NCI-H1417 (cell line): ENCODE measurements at places on chromosomes 7 and 10.

DNA sequence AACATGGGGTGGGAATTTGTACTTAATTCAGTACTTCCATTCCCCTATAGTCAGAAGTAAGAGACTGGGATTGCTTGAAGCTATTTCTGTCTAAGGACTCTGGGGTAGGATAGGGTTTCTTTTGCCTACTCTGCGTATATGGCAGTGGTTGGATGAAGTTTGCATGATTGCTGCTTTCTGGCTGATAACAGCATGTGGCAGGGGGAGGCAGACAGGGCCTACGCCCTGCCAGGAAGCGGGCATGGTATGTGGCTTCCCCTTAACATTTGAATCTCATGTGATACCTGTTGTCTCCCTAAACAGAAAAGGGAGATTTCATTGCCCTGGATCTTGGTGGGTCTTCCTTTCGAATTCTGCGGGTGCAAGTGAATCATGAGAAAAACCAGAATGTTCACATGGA is 57.1 kb downstream of the TACR2 start:
- no peak for DNase-seq

GRCh38 chr10:93367664-93368063 is 114.5 kb downstream of the MYOF start:
- DNase-seq: no peak

DNA sequence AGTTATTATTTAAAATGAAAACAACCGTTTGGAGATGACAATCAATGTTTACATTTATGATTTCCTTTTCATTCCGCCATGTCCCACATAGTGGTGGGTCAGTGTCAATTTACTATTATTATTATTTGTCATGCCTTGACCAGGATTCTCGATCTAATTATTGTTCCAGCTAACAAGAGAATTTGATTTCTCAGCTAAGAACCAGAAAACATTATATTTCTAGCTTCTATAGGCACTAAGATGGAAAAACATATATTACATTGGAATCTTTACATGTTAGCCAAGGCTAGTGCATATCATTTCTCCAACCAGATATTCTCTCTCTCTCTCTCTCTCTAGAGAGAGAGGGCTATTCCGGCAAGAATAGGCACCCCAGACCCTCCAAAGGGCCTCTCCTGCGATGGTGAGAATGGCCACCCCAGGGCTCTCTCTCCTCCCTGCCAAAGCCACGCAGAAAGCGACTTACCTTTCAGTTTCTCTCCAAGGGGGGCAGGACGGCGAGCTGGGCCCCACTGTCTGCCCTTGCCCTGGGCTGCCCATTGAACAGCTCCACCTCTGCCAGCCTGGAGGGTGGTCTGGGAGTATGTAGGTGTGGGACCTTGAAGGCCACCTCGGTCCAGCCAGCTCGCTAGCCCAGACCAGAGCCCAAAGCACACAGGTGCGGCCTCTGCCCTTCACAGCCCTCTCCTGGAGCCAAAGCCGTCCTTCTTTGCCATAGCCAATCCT is 2.4 kb downstream of the HOXA3 start:
- peak; percentile 37 for DNase-seq

- DNase-seq: no peak
These were observed 13.2 kb upstream of the SCIN start for GRCh38 chr7:12557282-12557681.

- no peak for DNase-seq
These were observed 371.5 kb upstream of the PODXL start for GRCh38 chr7:131927770-131928423.

- no peak for DNase-seq
These were observed 115.3 kb downstream of the KCNMA1 start for GRCh38 chr10:77522268-77522809.

DNA sequence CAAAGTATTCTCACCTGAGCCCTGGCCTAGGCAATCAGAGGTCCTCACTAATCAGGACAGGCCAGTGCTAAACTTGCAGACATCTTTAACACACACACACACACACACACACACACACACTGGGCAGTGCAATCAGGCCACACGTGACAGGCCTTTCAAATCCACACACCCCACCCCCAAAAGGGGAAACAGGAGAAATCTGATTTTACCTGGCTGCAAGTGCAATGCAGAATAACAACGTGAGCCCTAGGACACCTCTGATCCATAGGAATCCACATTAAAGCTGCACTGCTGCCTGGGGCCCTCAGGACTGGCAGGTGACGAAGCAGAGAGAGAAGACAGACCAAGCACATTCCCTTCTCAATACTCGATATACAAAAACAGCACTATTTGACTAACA is 218.9 kb downstream of the FAM107B start:
- no peak for DNase-seq

DNA sequence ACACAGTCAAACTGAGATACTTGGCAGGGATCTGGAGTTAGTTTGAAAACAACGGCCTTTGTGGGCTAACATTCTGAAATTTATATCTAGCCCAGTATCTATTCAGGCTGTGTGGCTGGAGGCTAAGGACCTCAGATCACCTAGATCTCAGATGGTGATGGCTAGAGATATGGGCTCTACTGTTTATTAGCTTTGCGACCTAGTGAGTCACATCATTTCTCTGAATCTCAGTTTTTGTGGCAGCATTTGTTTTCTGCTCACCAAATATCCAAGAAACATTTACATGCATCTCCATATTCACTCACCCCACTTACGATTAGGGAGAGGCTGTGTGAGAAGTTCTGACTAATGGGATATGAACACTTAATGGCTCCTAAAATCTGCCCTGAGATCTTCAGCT is 503.9 kb downstream of the KIF20B start:
- DNase-seq: no peak

DNA sequence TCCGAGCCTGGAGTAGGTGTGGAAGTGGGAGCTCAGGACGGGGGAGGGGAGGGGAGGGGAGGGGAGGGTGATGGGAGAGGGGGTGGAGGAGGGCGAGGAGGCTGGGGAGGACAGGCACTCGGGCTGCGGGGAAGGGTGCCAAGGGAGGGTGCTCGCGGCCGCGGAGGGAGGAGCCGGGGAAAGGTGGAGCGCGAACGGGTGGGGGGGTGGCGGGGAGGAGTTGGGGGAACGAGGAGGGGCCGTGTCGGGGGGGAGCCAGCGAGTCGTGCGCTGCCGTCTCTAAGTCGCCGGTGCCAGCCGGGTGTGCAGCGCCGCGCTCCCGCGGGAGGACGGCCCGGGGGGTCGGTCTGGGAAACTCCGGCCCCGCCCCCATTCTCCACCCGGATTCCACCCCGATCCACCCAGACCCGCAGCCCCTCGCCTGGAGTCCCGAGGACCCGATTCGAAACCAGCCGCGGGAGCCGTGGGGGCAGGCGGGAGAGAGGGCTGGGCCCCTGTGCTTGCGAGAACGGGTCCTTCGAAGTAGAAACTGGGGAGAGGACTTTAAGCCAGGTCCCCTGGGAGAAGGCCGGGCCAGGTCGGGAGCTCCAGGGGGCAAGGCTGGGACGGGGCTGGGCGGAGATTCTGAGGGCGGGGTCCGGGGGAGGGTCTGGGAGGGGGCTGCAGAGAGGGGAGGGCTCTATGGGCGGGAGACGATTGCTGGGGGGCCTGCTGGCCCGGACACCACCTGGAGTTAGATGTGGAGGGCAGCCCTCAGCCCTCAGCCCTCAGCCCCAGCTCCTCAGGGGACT is at the start of gene ZNF467:
Gene ZNF467, minus strand, starts transcription at position 143 of the 791 bp plus-strand sequence. CDS start 2,556 bp downstream, outside the sequence.
- peak; percentile 62 for DNase-seq

DNA sequence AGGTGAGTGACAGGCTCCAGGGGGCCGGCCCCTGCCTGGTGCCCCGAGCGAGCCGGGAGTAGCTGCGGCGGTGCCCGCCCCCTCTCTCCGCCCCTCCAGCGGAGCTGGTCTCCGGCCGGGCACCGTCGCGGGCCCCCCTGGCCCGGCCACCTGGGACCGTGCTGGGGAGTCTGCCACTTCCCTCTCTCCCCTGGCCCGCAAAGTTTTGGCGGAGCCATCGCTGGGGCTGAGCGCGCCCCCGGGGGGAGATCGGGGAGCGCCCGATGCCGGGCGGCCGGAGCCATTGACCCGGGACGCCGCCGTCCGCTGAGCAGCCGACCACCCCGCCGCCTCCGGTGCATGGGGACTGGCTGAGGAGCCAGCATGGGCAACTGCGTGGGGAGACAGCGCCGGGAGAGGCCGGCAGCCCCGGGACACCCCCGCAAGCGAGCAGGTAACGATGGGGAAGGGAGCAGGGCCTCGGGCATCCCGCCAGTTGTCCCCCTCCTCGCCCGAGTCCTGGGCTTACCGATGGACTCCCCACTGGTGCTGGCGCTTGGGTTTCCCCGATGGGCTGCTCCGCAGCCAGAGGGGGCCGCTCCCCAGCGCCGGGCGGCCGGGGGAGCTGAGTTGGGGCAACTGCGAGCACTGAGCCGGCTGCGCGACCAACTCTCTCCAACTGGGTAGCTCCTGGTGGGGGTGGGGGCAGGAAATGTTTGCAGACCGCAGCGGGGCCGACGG is at the start of gene UBTD1:
Gene UBTD1, plus strand, starts transcription at position 84 of the 720 bp plus-strand sequence. Its CDS starts 280 bp downstream, at position 364.
- peak; percentile 4 for DNase-seq

DNA sequence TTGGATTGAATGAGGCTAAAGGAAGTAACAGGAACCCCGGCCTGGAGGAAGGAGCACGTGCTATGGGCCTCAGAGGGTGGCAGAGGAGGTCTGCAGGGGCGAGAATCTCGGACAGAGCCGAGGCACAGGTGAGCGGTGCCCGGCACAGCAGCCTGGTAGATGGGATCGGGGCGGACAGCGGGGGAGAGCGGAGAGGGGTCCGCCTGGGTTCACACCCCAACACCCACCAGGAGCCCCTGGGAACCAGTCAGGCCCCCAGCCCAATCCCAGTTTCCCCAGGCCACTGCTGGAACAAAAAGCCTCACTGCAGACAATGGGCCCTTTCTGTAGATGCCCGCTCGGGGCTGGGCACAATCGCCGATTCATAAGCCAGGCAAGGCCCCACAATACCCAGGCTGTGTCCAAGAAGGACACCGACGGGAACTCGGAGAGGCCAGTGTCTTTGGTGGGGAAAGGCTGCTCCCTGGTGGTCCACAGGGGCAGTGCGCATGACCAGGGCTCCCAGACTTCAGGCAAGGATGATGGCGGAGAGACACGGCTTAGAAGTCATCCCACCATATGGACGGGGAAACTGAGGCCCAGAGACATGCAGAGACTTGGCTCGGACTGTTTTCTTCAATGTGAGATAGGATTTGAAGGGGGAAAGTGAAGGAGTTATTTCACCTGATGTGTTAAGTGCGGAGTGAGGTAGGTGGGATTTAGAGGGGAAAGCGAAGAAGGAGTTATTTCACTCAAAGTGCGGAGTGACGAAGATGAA is 106.9 kb upstream of the GPR26 start:
- DNase-seq: peak; percentile 35

DNA sequence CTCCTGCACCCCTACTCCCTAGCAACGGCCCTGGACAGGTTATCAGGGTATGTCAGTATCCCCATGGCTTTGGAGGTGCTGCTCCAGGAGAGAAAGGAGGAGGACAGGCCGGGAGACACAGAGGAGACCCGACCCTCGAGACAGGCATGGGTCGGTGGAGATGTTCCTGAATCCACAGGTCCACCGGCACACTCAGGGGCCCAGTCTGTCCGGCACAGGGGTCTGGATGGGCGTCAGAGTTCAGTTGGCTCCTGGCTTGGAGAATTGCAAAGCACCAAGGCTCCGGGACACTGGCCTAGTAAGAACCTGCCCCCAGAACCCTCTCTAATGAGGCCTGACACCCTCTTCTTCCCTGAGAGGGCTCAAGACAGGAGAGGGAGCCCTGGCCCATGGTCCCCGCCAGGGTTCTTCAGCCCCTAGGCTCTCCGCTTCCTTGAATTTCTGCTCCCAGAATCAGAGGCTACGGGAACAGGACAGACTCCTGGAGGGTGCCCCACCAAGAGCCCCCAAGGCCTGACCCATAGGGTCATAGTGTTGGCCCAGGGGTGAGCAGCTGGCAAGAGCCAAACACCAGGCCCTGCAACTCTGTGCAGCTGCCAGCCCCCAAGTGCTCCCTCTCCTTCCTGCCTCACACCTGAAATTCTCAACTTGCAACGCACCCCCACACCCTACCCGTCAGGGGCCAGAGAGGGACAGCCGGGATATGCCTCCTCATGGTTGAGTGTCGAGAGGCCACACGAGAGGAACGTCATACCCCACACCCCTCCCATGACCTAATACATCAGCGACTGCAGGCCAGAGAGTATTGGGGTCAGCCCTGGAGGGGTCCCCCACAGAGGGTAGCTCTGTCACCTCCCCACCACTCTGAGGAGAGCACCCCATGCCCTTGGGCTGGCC is 5.5 kb upstream of the IRF5 start:
- no peak for DNase-seq

- no peak for DNase-seq
These were observed 488.6 kb downstream of the KCNMA1 start for GRCh38 chr10:77149001-77149400.

- DNase-seq: peak; percentile 91
These were observed at the start of gene KIAA1549 for GRCh38 chr7:138981332-138982203. TSS of gene KIAA1549 (minus strand) at chr7:138981389. CDS start at chr7:138981269, 120 bp downstream.

GRCh38 chr7:921581-922333 is 32.7 kb downstream of the ADAP1 start:
- DNase-seq: no peak

- DNase-seq: no peak
These were observed 315.7 kb upstream of the DGKB start for GRCh38 chr7:15218261-15218660.

GRCh38 chr7:151087245-151088018 is 1.2 kb downstream of the AGAP3 start:
- DNase-seq: peak; percentile 73

DNA sequence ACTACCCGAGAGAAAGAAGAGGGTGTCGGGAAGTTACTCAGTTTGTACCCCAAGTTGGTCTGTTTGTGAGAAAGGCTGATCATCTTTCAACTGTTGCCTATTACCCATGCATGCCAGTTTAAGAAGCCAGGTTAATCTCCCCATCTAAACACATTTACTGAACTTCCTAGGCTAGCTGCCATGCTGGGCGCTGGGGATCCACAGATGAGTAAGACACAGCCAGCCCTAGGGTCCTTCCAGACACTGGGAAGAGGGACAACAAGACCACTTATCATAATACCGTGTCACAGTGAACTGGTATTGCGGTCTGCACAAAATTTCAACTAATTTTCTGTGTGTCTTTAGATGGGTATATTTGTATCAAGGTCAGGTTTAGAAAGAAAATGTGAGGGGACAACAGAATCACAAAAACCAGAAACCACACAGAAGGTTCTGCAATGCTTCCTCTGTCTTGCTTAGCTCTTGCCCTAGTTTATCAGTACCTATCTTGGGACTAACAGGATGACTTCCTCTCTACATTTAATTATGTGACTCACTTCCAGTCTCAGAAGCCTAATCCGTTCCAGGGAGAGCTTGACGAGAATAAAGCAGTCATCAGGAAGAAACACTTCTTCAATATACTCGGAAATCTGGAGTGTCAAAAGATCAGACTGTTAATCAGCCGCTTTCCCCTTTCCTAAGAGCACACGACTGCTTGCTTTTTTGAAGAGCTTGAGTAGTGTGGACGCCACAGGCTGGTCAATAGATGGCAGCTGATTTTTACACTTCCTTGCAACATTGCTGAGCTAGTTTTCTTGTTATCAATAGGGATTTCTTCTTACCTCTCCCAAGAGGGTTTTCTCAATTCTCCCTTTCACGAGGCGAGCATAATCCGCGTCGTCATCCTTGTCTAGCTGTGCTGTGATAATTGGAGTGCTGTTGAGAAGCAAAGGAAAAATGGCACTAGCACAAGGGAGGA is 45.7 kb downstream of the POLR3A start:
- DNase-seq: no peak

- DNase-seq: no peak
These were observed 462.8 kb upstream of the ZWINT start for GRCh38 chr10:56823849-56824248.
